Keratinocyte (primary cell): ENCODE measurements at places on chromosomes 5 and 9. TPM values are rescaled to one million over a fixed set of nuclear protein-coding genes. Genes with fewer than 3 reads are reported as not detected.

GRCh38 chr5:121982146-121982892, 20.5 kb downstream of the SRFBP1 start:
- H3K27ac ChIP-seq: peak overlapping the region; percentile 18
- DNase-seq: no peak
- no peaks in the 10 kb centered on the region for H3K27me3 ChIP-seq
- no peak overlapping the region for H3K4me3 ChIP-seq
- H3K36me3 ChIP-seq: no peaks in the 10 kb centered on the region

DNA sequence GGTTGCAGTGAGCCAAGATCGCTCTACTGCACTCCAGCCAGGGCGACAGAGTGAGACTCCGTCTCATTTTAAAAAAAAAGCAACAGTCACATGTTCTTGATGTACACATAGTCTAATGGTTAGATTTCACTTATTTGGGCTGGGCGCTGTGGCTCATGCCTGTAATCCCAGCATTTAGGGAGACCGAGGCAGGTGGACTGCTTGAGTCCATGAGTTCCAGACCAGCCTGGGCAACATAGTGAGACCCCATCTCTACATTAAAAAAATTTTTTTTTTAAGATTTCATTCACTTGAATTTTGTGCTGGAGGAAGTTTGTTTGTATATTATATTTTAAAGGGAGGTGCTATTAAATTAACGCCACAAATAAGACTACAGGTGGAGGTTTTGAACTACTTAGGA, 21.9 kb downstream of the WNT8A start:
- H3K4me3 ChIP-seq: no peak overlapping the region
- no peaks in the 10 kb centered on the region for H3K4me1 ChIP-seq
- H3K27me3 ChIP-seq: no peaks in the 10 kb centered on the region

Gene PCDHB11
- not detected in 3 replicates for polyA plus RNA-seq

DNA sequence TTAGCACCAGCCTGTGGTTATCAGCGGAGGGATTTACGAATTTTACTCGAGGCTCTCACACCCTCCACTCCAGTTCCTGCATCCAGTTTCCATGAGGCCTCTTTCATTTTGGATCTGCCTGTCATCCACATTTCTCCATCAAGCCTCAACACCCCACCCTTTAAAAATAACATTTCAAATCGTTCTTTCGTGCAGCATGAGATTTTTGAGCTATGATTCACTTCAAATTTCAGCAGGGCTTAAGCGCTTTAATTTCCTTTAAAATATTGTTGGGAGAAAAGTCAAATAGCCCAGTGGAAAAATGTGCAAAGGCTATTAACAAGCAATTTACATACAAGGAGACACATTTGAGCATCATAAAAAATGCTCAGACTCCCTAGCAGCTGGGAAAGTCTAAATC, 103.2 kb downstream of the MSX2 start:
- no peaks in the 10 kb centered on the region for H3K4me1 ChIP-seq
- no peak overlapping the region for H3K27ac ChIP-seq
- no peaks in the 10 kb centered on the region for H3K36me3 ChIP-seq
- H3K27me3 ChIP-seq: no peaks in the 10 kb centered on the region

Gene PCDHGC4
- polyA plus RNA-seq: 0.12 to 0.15 TPM (median 0.13 TPM) in 3 replicates

DNA sequence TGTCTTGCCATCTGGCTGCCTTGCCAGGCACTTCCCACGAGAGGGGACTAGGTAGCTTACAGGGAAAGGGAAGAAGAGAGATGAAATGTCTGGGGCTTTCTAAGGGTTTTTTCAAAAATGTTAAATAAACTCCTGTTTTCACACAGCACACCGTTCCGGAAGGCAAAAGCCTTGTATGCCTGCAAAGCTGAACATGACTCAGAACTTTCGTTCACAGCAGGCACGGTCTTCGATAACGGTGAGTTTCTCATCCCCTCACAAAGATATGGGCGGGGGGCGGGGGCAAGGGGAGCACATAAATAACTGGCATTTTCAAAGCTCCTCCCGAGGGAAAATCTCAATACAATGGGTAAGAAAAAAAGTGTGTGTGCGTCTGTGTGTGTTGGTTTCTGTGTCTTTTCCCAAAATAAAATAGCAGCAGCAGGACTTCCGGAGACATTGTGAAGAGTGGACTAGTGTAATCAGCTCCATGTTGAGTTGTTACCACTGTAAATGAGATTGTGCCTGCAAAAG, 189.6 kb downstream of the NR3C1 start:
- H3K4me1 ChIP-seq: peaks cover 17% of the 10 kb centered on the region
- no peaks in the 10 kb centered on the region for H3K27me3 ChIP-seq
- H3K27ac ChIP-seq: peak overlapping the region; percentile 57
- no peak for DNase-seq

- no peaks in the 10 kb centered on the region for H3K4me1 ChIP-seq
- no peak for DNase-seq
- H3K27me3 ChIP-seq: no peaks in the 10 kb centered on the region
- H3K36me3 ChIP-seq: peaks cover 5% of the 10 kb centered on the region
Observed at GRCh38 chr5:171882118-171882517, 96.5 kb downstream of the SMIM23 start.

Gene TEX48
- polyA plus RNA-seq: not detected in 3 replicates

DNA sequence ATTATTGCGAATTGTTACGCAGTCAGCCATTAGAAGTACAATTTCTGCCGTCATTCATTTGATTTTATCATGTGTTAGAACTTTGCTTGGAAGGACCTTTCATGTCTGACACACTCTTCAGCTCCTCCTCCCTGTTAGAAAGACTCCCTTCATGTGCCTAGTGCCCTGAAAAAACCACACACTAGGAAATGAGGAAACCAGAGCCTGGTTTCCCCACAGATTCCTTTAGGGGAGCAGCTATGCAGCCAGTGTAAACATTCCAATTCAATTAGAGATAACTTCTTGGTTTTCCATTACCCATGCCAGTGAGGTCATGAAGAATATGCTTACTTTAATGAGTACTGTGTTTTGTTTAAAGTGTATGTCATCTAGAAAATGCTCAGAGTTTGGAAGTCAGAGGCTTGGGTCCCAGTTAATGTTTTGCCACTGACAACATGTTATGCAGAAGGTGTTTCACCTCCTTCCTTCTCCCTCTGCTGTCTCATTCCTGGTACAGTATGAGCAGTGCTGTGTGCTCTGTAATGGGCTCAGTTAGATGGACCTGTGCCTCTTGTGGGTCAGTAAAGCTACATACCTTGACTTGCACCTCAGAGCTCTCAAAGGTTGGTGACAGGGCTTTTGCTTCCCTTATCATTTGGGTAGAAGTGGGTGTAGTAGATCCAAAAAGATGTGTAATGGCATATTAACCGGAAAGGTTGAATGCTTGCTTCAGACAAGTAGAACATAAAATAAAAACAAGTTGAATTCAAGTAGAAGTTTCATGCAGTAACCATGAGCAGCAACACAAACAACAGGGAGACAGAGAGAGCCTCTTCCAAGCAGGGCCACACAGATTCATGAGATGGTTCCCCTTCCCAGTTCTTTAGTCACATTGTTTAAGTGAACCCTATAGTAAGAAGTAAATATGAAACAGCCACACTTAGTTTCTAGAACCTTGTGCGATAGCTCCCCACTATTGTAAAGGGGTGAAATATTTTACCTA, 52.6 kb upstream of the TNFAIP8 start:
- H3K27ac ChIP-seq: peak overlapping the region; percentile 44

- no peak for DNase-seq
- no peaks in the 10 kb centered on the region for H3K27me3 ChIP-seq
- H3K27ac ChIP-seq: no peak overlapping the region
Observed at GRCh38 chr5:125043781-125044391, 297.4 kb upstream of the ZNF608 start.

DNA sequence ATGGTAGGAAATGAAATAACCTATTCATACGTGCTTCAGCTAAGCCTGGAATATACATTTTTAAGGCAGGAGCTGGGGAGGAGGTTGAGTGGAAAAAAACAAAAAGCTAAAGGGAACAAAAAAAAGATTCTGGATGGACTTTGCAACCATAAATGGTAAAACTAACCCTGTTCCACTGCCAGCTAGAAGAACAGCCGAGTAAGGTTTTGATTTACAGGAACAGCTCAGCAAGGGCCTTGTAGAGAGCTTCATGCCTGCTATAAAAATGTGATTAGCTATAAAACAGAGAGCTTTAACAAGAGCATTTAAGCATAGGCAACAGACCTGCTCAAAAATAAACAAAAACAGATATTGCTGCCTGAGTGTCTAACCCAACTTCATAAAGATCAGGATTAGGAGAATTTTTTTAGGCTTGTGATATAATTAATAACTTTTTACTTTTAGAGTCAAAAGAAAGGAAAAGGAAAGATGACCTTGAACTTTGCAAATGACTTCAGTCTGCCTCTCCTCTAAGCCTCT, 194.8 kb downstream of the FBXL7 start:
- no peaks in the 10 kb centered on the region for H3K27me3 ChIP-seq
- H3K36me3 ChIP-seq: no peaks in the 10 kb centered on the region
- no peak for DNase-seq
- H3K27ac ChIP-seq: no peak overlapping the region
- H3K4me1 ChIP-seq: no peaks in the 10 kb centered on the region
- no peak overlapping the region for H3K4me3 ChIP-seq
